ENCODE measurements at places on chromosomes 2 and 18.

DNA sequence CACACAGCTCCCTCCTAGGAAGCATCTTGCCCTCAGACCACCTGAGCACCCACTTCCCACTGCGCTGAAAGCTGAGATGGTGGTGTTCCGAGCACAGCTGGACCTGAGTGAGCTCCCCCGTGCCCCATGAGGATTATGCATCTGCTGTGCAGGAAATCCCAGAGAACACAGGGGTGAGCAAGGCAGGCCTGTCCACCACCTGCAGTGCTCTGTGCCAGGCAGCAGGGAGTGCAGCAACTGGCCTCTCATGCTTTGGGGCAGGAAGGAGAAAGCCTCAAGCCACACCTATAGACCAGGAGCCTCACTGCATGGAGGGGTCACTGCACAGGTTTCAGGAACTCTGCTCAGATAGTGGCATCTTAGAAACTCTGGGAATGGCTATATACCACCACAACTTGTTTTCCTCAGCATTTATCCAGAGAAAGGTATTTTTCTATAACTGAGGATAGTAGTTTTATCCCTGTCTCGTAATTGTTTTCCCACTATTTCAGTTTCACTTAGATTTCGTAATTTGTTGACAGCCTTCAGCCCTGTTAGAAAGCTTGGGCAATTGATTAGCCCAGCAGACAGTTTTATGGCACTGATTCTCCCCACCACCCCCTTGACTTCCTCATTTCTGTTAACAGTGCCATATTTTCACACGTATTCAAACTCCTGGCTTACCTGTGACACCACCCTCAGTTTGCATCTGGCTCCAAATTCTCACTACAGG is 144.3 kb upstream of the DAPL1 start:
- peak; percentile 75 for ATAC-seq

GRCh38 chr18:8813611-8814010 is 108.3 kb downstream of the MTCL1 start:
- no peak for ATAC-seq

DNA sequence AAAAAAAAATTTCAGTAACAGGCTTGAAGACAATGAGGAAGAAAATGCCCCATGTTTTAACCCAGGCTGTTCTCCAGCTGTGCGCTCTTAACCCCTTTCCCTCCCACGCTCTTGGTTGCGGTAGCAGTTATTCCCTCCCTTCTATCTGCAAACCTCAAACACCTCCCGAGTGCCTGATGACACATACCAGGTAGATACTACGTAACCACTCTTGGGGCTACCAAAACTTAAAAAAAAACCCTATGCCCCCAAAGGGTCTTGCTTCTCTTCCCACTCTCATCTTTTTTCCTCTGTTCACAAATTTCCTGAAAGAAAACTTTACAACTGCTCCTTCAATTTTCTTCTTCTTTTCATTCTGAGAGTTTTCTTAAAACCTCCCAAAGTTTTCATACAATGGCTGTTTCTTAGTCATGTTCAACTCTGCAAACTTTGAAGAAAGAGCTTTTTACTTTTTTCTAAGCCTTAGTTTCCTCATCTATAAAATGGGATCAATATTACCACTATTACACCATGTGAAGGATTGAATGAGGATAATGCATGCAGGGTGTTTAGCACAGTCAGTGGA is 4.9 kb upstream of the DRC1 start:
- no peak for ATAC-seq

DNA sequence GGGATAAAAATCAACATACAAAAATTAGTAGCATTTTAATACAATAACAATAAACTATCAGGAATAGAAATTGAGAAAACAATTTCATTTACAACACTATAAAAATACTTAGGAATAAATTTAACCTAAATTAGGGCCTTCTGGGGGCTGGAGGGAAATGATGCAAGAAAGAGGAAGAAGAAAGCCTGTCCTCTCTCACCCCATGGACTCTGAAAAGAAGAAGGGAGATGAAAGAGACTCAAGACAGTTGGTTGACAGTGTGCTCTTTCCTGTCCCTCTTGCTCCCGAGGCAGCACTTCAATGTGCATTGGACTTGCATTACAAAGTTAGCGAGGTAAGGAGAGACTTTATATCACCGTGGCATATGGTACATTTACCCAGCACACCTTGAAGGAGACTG is 88.5 kb downstream of the VAPA start:
- ATAC-seq, result no peak

DNA sequence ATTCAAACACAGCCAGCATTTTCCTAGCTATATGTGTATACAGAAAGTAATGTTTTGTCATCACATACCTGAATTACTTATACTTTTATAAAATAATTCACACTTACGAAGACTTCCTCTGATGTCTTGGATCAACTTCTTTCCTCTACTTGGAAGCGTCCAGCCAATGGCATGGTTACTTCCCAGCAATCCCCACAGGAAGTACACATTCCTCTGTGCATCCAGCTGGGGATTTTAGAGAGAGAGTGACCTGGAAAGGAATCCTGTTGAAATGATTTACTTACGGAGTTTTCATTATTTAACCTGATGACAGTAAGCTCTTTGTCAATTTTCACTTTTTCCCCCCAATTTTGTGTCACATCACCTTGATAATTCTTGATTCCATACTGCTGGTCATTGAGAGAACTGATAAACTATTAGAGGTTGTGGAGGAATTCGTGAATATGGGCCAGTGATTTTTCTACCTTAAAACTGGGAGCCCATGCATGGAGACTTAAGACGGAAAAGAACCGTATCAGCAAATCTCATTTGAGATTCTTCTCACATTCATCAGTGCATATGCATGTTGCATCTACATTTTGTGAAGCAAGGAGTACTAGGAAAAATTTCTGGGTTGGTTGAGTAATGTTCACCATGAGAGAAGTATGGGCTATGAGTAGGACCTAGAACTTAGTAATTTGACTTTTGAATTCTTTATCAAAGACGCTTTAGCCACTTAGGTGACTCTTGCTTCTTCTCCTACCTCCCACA is 9.0 kb upstream of the IL18R1 start:
- ATAC-seq, result no peak

Data from esophagus mucosa (tissue), 1 donor.